T-helper 17 cell (primary cell): ENCODE measurements at places on chromosomes 3 and 15.

DNA sequence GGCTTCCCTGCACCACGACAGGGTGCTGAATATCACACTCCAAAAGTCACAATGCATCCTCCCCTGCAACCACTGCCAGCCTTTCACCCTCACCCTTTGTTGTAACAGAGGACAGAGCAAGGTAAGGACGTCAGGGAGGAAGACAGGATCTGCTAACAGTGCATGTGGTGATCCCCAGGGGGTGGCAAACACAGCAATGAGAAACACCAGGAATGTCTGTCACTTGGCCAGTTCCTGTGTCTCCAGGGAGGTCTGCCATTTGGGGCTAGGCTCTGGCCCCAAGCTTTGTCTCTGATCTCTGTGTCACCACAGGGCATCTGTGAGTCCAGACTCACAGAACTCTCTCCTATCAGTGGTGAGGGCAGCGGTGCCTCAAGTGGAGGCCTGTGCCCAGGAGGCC is 54.3 kb upstream of the SLC24A5 start:
- DNase-seq = no peak

GRCh38 chr15:95085056-95085455 is 853.7 kb downstream of the MCTP2 start:
- DNase-seq = no peak

GRCh38 chr3:107911337-107912000 is 179.4 kb downstream of the CD47 start:
- DNase-seq = no peak

DNA sequence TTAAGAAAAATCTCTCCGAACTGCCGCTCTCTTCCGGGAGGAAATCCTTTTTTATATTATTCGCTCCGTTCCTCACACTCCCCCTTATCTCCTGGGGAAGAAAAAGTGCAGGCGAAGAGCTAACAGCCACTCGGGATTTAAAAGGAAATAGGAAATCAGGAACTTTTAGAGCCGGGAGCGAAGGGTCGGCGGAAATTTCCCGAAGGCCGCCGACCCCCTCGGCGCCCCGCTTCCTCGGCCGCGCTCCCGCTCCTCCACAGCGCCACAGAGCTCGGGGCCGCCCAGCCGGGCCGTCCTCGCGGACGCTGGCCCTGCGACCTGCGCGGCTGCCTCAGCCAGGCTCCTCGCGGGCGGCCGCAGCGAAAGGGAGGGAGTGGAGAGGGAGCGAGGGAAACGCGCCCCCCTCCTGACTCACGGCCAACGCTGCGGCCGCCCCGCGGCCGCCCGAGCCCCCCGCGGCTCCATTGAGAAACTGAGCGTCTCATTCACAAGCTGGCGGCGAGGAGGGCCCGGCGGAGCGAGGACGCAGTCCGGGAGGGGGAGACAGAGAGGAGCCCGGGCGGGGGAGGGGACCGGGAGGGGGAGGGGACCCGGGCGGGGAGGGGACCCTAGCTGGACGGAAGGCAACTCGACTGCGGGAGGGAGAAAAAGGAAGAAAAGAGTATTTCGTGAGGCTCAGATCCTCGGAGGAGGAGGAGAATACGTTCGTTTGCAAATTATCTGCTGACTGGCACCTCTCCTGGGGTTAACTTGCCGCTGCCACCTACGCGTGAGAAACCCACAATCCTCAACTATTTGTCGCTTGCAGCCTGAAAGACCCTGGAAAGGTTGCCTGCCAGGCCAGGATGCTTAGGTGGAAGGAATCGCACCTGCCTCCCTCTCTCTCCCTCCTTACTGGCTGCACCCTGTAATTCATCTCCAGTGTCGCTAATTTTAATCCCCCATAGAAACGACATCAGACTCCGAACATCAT is at the start of gene PTPN9:
Gene PTPN9 (minus strand): TSS at position 368 of the 973 bp plus-strand sequence. CDS start 539 bp downstream, outside the sequence.
- peak; percentile 63 for DNase-seq

DNA sequence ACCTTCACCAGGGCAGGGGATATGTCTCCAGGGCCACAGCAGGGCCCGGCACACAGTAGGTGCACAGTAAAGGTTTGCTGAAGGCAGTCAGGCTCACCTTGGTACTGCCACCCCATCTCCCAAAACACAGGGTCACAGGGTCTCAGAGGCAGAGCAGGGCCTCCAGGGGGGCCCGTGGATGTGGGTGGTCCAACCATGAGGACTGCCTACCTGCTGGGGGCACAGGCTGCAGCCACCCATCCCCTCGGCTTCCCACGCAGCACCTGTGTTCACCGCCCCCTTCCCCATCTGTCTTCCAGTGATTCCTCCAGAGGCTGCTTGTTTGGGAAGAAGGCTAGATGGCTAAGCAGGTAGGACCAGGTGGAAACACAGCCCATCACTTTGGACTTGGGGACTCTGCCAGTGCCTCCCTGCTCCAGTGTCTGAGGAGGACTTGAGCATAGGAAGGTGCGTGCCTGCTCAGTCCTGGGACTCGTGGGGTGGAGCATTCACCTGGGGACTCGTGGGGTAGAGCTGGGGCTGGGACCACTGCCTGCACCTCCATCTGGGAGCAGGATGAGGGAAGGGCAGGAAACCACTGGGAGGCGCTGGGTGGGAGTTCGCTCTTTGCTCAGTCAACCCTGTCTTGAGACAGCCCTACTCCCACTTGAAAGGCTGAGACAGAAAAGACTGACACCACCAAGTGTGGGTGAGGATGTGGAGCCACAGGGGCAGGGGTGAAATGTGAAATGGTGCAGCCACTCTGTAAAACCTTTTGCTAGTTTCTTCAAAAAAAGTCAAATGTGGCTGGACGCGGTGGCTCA is 18.8 kb upstream of the PLXND1 start:
- DNase-seq = no peak

- no peak for DNase-seq
These were observed 126.7 kb downstream of the TUSC7 start for GRCh38 chr3:116836286-116836685.

DNA sequence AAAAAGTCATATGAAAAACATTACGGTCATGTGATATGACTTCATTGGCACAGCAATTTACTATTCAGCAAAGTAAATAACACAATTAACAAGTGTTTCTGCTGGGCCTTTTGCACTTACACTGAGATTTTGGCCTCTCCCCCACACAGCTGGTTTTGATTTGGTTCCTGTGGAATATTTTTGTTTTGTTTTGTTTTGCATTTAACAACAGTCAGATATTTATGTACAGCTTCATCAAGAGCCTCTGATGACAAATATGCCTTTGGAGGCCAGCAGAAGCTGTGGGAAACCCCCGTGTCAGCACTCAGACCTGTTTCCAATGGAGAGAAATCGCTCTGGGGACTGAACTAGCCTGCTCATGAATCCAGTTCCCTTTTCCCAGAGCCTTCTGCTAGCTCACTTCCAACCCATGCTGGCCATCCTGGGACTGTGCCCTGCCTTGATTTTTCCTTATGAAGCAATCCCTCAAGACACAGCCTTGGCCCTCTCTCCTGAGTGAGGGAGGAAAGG is 161.9 kb downstream of the ATG7 start:
- DNase-seq = no peak

- no peak for DNase-seq
These were observed 406.7 kb upstream of the ONECUT1 start for GRCh38 chr15:53196788-53197187.

DNA sequence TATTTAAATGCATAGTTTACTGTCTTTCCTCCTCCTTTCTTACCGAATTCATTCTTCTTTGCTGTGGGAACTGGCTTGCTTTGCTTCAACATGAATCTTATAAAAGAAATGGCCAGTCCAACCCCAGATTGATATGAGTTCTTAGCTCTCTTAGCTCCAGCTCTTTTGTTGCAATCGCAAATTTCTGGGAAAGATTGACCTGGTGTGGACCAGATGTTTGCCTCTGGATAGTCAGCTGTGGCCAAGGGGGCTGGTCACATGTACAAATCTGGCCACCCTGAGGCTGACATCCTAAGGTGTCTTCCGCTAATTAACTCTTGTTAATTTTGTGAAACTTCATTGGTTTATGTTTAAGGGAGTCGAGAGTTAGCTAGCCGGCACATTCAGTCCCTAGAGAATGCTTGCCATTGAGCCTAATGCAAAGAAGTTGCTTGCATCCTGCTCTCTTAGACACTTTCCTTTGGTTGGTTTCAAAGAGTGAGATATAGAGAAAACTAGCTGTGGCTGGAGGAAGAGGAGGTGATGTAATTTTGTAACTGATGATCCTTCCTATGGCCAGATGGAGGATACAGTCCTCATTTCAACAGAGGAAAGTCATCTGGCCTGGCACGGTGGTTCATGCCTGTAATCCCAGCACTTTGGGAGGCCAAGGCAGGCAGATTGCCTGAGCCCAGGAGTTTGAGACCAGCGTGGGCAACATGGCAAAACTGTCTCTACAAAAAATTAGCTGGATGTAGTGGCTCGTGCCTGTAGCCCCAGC is 162.4 kb downstream of the ADAMTSL3 start:
- no peak for DNase-seq

GRCh38 chr15:63246691-63247469 is 30.5 kb upstream of the APH1B start:
- no peak for DNase-seq

DNA sequence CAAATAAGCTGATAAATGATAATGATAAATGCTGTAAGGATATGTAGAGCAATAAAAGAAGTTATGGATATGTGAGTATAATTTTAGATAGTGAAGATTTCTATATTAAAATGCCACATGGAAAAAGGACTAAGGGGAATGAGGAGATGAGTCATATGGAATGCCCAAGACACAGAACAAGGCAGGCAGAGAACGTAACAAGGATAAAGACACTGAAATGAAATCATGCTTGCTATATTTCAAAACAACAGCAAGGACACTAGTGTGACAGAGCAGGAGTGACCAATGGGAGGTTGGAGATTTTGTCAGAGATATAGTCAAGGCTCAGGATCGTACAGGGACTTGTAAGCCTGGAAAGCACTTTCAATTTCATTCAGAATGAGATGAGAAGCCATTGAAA is 621.5 kb upstream of the SEMA6D start:
- DNase-seq = no peak
